Activated naive CD4-positive, alpha-beta T cell treated with anti-CD3 and anti-CD28 coated beads, Interleukin-2, amount 50 U/mL, for 72 hours (primary cell): ENCODE measurements at places on chromosomes 12 and 14. TPM values are rescaled to one million over a fixed set of nuclear protein-coding genes. Genes with fewer than 3 reads are reported as not detected.

DNA sequence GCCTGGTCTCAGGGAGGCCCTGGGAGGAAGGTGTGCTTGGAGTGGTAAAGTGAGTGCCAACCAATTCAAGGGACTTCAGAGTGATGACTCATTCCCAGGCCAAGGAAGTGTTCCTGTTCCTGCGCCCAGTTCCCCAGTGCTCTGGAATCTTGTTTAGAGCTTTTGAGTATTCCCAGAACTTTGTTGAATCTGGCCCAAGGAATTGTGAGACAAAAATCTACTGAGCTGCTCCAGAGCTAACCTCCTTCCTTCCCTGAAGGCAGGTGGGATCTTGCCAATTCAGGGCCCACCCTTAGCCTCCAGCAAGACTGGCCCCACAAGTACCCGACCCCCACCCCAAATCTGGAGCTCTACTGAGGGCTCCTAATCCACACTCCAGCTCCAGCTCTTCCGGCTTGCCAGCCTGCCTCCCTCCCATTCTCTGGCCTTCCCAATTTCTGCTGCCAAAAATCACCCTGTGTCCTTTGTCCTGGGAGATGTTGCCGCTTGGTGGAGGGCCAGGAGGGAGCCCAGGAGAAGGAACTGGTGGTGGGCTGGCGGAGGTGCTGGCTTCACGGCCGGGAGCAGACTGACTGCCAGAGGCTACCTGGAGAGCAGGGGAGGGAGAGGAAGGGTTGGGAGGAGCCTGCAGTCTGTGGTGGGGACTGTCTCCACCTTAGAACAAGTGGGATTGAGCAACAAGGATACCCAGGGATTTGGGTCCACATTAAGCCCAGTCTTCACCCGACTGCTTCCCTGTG is 2.0 kb upstream of the ATN1 start:
- DNase-seq, result no peak

DNA sequence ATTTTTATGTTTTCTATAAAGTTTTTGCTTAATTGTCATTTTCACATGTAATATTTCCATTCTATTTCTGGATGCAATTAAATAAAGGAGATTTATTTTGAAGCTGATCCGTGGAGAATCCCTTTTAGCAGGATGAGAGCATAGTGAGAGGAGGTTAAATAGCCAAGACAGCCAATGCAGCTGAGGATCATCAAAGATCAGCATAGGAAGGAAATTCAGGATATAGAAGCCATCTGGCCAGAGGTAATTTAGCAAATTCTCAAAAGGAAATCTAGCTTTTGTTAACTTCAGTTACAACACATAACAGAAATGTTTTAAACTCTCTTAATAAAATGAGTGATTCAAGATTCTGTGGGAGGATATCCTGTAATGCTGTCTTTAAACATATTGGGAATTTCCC is 122.8 kb upstream of the PDE3A start:
- no peak for DNase-seq

DNA sequence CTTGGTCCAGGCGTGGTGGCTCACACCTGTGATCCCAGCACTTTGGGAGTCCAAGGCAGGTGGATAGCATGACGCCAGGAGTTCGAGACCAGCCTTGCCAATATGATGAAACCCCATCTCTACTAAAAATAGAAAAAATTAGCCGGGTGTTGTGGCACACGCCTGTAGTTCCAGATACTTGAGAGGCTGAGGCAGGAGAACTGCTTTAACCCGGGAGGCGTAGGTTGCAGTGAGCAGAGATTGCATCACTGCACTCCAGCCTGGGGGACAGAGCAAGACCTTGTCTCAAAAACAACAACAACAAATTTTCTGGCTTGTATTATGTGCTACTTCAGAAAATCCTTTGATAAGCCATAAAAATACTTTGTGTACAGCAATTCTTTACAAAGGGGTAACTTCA is 41.1 kb downstream of the LARP4 start:
- DNase-seq, result no peak

DNA sequence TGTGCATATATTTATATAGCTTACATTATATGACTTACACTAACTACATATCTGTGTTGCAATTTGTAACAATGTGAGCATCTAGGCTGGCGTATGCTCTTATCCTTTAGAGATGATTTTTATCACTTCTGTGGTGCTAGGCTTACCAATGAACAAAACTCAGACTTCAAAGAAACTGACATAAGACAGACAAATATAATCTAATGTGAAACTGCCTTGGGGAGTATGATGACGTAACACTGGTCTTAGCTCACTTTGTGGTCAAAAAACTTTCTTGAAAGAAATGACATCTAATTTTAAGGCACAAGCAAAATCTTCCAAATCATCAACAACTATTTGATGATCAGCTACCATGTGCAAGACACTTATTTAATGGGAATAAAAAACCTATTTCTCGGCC is 50.0 kb downstream of the SOX5 start:
- no peak for DNase-seq

DNA sequence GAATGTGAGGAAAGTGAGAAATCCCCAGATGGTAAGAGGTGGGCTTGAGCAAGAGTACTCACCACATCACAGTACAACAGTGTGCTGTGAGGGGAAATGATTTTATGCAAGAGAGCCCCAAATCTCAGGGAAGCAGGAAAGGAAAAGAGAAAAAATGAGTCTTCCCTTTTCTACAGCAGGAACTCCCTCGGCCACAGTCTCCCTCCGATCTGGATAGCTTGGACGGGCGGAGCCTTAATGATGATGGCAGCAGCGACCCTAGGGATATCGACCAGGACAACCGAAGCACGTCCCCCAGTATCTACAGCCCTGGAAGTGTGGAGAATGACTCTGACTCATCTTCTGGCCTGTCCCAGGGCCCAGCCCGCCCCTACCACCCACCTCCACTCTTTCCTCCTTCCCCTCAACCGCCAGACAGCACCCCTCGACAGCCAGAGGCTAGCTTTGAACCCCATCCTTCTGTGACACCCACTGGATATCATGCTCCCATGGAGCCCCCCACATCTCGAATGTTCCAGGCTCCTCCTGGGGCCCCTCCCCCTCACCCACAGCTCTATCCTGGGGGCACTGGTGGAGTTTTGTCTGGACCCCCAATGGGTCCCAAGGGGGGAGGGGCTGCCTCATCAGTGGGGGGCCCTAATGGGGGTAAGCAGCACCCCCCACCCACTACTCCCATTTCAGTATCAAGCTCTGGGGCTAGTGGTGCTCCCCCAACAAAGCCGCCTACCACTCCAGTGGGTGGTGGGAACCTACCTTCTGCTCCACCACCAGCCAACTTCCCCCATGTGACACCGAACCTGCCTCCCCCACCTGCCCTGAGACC is 7.8 kb downstream of the ATN1 start:
- DNase-seq, result no peak

- no peak for DNase-seq
These were observed 252.2 kb downstream of the BTG1 start for GRCh38 chr12:91893476-91893875.

DNA sequence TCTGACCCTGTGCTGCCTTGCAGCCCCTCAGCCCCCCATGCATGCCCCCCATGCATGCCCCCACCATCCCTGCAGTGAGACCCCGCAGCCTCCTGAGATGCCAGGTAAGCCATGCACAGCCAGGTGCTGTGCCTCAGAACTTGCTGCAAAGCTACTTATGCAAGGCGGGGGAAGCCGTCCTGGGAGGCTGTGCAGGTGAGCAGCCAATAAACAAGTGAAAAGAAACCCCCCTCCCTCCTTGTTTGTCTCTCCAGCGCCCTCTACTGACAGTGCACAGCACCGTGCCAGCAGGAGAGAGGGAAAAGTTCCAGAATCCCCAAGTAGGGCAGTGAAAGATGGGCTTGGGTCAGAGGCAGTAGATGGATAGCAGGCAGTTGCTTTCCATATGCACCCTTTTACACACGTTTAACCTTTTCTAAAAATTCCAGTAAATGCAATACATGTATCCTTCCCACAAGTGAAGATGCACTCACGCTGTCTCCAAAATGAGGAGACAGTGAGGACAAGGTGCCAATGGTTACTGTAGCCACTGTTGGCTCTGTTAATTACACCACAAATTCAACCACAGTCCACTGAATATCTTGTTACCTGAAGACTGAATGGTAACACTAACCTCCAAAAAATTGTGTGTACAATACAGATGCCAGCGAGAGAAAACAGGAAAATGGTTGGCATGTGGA is 18.0 kb downstream of the TNFAIP2 start:
- no peak for DNase-seq

- no peak for DNase-seq
These were observed 1.8 kb downstream of the LRIG3 start for GRCh38 chr12:58918469-58918844.

DNA sequence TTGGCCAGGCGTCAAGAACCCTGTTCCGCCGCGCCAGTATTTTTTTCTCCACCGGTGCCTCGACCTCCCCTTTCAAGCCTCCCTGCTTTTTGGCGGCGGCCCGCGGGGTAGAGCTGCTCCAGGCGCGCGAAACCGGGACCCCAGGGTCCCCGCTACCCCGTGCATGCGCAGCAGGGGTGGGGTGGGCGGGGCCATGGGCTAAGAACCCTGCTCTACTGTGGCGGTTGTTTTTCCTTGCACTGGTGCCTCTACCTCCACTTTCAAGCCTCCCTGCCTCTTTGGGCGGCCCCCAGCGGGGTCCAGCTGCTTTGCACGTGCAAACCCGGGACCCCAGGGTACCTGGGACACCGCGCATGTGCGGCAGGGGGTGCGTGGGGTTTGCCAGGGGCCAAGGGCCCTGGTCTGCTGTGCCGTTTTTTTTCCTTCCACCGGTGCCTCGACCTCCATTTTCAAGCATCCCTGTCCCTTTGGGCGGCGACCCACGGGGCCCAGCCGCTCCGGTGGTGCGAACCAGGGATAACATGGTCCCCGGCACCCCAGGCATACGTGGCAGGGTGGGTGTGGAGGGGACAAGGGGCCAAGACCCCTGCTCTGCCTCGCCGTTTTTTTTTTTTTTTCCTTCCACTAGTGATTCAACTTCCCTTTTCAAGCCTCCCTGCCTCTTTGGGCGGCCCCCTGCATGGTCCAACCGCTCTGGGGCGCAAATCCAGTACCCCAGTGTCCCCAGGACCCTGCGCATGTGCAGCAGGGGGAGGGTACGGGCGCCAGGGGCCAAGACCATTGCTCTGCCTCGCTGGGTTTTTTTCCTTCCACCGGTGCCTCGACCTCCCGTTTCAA is 326.8 kb downstream of the ALG10 start:
- no peak for DNase-seq

The P2RX2 gene
- not detected for total RNA-seq

The DDX47 gene
- total RNA-seq, result 109 TPM

The PTPRB gene
- not detected for total RNA-seq
